ENCODE measurements at places on chromosomes 6 and 20.
A peak's percentile ranks its signal among the peaks of the same experiment; 100 is the strongest.

- DNase-seq = peak; percentile 17
- no peak overlapping the region for H3K27ac ChIP-seq
Measured at GRCh38 chr20:57526087-57526884, 1.3 kb upstream of the CTCFL start.

GRCh38 chr6:1633366-1634021 is 23.8 kb downstream of the FOXC1 start:
- H3K36me3 ChIP-seq = no peaks in the 10 kb centered on the region
- H3K4me3 ChIP-seq = no peak overlapping the region
- DNase-seq = no peak
- H3K27me3 ChIP-seq = no peaks in the 10 kb centered on the region

DNA sequence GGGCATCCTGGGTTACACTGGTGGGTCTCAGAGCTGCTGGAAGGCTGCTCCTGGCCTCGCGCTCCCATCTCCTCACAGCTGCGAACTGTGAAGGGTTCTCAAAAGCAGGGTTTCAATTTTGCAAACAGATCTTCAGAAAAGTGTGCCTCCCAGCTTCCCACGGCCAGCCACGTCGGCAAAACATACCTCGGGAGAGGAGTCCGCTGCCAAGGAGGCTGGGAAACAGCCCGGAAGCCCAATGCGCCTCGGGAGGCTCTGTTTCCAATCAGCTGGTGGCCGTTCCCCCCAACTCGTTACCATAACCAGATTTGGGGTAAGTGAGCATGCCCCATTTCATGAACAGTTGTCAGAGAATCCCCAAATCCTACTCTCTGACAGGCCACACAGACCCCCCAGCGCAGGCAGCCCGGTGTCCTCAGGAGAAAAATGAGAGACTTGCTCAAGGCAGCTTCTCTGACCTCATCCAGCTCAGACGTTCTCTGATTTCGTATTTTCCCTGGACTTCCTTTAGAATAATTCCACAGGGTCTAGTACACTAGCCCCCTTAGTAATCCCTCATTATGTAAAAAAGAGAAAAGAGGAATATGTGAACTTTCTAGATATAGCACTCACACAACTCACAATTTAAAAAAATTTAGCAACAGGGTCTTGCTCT is 98.4 kb downstream of the SNX5 start:
- no peaks in the 10 kb centered on the region for H3K27me3 ChIP-seq
- DNase-seq = no peak
- no peak overlapping the region for H3K27ac ChIP-seq
- no peaks in the 10 kb centered on the region for H3K36me3 ChIP-seq
- no peak overlapping the region for H3K4me3 ChIP-seq

DNA sequence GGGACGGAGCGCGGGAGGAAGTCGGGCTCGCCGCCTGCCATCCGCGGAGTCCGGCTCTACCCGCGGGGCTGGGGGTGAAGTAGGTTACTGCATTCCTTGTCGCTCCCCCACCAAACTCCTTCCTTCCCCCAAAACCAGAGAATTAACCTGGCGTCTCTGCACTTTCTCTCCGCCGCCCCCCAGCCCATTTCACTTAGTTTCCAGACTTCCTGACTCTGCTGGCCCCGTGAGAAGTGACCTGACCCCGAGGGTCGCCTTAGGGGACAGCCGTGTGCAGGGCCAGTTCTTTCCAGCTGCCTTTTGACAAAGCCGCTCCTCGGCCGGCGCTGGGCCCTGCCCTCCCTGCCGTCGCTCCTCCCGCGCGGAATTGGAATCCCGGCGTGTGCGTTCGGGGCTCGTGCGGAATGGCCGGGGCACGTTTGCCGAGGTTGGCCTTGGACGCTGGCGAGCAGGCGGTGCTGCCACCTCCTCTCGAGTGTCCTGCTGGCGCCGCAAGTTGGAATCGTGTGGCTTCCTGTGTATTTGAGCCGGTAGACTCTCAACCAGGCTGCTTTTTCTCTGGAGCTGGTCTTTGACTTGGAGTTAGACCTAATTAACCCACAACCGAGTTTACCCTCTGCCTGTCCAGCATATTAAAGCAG is 650 bp downstream of the DCBLD1 start:
- H3K27ac ChIP-seq = no peak overlapping the region
- no peaks in the 10 kb centered on the region for H3K36me3 ChIP-seq
- peaks cover 20% of the 10 kb centered on the region for H3K4me1 ChIP-seq
- peak; percentile 25 for DNase-seq
- no peaks in the 10 kb centered on the region for H3K27me3 ChIP-seq

DNA sequence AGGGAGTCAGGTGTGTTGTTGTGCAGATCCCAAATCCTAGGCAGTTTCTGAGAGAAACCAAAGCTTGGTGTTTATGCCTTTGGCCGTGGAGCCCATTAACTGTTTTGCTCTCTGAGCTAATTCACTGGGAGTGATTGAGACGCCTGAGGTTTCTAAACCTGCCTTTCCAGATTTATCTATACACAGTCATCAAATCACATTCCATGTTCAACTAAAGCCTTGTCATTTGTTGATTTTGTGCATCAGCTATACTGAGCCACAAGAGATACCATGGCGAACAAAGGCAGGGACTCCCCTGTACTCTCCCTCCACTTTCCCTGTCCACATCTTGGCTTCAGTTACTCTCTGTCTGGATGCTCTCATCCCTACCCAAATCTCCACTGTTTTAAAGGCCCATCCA is 229.7 kb upstream of the PMEPA1 start:
- H3K4me1 ChIP-seq = no peaks in the 10 kb centered on the region
- no peak overlapping the region for H3K27ac ChIP-seq
- no peaks in the 10 kb centered on the region for H3K36me3 ChIP-seq
- no peaks in the 10 kb centered on the region for H3K27me3 ChIP-seq
- H3K4me3 ChIP-seq = no peak overlapping the region
- no peak for DNase-seq

DNA sequence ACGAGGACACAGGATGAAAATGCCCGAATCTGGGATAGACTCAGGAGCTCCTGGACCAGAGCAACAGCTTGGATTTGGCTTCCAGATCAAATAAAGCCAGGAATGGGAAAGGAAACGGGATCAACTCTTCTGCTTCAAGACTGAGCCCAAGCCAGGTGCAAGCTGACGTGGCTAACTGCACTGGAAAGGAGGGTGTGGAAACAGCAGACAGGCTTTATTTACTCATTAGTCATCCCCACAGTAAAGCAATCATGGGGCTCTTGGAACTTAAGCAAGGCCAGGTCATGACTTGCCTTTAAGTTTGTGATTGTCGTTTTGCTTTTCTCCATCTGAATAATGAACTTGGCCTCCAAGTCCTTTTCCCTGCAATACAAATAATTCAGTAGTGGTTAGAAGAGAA is 45.2 kb downstream of the KIF16B start:
- no peak overlapping the region for H3K4me3 ChIP-seq
- no peaks in the 10 kb centered on the region for H3K27me3 ChIP-seq
- no peaks in the 10 kb centered on the region for H3K36me3 ChIP-seq
- no peak overlapping the region for H3K27ac ChIP-seq

- H3K27ac ChIP-seq = no peak overlapping the region
- H3K4me1 ChIP-seq = peaks cover 16% of the 10 kb centered on the region
- no peak for DNase-seq
- H3K36me3 ChIP-seq = no peaks in the 10 kb centered on the region
Measured at GRCh38 chr6:14880677-14881076, 365.2 kb upstream of the JARID2 start.

GRCh38 chr6:105936972-105937371 is 149.2 kb upstream of the PRDM1 start:
- H3K4me1 ChIP-seq = no peaks in the 10 kb centered on the region
- H3K36me3 ChIP-seq = no peaks in the 10 kb centered on the region
- no peak overlapping the region for H3K4me3 ChIP-seq
- H3K27ac ChIP-seq = no peak overlapping the region

DNA sequence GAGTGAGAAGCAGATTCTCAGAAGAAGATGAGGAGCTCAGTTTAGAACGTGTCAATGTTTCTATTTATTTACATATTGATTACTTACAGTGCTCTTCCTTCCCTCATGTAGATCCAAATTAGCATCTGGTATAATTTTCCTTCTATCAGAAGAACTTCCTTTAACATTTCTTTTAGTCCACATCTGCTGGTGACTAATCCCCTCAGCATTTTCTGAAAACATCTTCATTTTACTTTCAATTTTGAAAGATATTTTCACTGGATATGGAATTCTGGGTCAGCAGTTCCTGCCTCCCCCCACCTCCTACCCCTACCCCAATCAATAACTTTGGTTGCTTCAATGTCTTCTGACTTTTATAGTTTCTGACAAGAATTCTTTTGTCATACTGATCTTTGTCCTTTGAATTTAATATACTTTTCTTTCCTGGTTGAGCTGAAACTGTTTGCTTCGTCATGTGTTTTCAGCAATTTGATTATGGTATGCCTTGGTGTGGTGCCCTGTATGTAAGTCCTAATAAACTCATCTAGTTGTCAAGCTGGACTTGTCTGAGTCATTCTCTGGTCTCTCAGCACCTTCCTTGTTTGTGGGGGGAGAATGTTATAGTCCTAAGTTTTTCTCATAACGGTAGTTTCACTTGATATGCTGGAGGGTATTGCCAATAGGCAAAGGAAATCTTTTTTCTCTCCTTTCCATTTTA is 57.0 kb downstream of the SMPDL3A start:
- no peaks in the 10 kb centered on the region for H3K36me3 ChIP-seq
- no peaks in the 10 kb centered on the region for H3K4me1 ChIP-seq
- no peak overlapping the region for H3K27ac ChIP-seq
- H3K4me3 ChIP-seq = no peak overlapping the region
- DNase-seq = no peak

DNA sequence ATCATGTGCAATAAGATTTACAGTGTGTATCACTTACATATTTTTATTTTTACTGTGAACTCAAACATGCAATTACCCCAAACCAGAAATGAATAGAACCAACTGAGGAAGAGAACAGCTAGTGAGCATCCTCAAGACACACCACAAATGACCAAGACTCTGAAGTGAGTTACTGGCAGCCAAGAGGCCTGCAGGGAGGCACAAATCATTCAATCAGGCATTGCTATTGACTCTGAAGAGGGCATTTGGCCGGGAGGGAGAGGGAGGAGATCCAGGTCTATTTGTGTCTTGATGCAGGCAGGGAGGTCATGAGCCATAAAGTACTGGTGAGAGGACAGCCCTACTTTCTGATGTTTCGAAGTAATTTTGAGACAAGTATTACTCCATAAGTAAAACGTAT is 257.7 kb downstream of the BCKDHB start:
- H3K4me3 ChIP-seq = no peak overlapping the region
- no peaks in the 10 kb centered on the region for H3K4me1 ChIP-seq
- H3K36me3 ChIP-seq = no peaks in the 10 kb centered on the region
- no peak overlapping the region for H3K27ac ChIP-seq

- H3K36me3 ChIP-seq = no peaks in the 10 kb centered on the region
- H3K4me3 ChIP-seq = no peak overlapping the region
- H3K27me3 ChIP-seq = no peaks in the 10 kb centered on the region
- no peak for DNase-seq
- H3K27ac ChIP-seq = no peak overlapping the region
Measured at GRCh38 chr6:6760002-6760401, 171.5 kb downstream of the LY86 start.

- no peak overlapping the region for H3K4me3 ChIP-seq
- H3K36me3 ChIP-seq = no peaks in the 10 kb centered on the region
- no peak overlapping the region for H3K27ac ChIP-seq
- DNase-seq = no peak
Measured at GRCh38 chr6:87936065-87936464, 111.6 kb upstream of the SPACA1 start.

- H3K36me3 ChIP-seq = no peaks in the 10 kb centered on the region
- peaks cover 45% of the 10 kb centered on the region for H3K4me1 ChIP-seq
- peak; percentile 21 for DNase-seq
- no peaks in the 10 kb centered on the region for H3K27me3 ChIP-seq
- no peak overlapping the region for H3K4me3 ChIP-seq
- H3K27ac ChIP-seq = peak overlapping the region; percentile 48
Measured at GRCh38 chr6:52306972-52307870, 22.7 kb upstream of the MCM3 start.

DNA sequence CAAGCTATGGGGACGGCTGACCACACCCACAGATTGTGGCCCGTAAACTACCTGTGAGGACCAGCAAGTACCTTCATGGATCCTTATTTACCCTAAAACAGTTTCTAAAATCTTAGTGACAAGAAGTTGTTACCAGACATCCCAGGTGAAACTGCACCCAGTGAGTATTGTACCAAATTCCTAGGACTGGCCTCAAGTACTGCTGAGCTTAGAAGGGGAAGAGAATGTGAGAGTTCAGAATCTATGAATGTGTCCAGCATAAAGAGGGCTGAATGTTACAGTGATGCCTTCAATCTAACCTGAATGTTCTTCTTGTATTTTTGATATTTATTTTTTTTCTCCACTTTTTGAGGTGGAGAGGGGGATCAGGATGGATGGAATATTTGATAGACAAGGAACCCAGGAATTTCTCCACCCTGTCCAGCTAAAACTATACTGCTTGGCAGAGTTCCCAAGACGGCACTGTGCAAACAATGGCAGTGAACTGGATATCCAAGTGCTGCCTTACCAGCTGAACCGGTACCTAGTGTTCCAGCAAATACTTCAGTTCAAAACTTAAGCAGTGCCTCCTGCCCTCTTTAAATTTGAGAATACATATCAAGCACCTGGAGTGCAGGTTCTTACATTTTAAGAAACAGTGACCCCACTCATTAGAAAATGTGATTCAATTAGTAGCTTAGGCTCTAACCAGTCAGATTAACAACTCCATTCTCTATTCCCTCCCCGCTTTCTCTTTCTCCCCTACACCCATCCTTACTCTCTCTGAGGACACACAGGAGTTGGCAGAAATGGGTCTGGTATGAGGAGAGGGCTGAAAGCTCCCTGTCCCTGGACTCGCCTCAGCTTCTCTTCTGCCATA is 427.3 kb upstream of the FLRT3 start:
- H3K4me3 ChIP-seq = no peak overlapping the region
- no peak for DNase-seq
- no peaks in the 10 kb centered on the region for H3K27me3 ChIP-seq
- H3K4me1 ChIP-seq = no peaks in the 10 kb centered on the region

GRCh38 chr20:22974354-22974753 is 60.8 kb upstream of the SSTR4 start:
- DNase-seq = no peak
- H3K27ac ChIP-seq = no peak overlapping the region
- H3K4me1 ChIP-seq = no peaks in the 10 kb centered on the region
- H3K36me3 ChIP-seq = no peaks in the 10 kb centered on the region
- no peak overlapping the region for H3K4me3 ChIP-seq

DNA sequence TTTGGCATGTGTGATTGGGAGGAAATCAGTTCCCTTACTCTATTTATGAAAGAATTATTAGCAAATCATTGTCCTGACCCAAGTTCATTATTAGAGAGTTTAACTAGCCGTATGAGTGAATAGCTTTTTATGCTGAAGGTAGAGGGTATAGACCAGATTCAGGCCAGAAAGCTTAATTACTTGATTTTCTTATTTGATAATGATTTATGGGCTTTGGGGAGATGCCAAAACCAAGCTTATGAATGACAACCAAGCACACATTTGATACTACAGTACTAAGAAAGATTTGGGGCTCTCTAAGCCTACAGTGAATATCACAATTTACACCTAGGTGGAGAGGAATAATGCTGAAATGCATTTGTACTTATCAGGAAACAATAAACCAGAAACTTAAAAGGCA is 193.2 kb downstream of the ARHGAP18 start:
- no peak overlapping the region for H3K27ac ChIP-seq
- H3K27me3 ChIP-seq = no peaks in the 10 kb centered on the region
- no peak for DNase-seq
- H3K4me1 ChIP-seq = no peaks in the 10 kb centered on the region

All from natural killer cell (primary cell).